ENCODE measurements at places on chromosomes 1 and 21.

DNA sequence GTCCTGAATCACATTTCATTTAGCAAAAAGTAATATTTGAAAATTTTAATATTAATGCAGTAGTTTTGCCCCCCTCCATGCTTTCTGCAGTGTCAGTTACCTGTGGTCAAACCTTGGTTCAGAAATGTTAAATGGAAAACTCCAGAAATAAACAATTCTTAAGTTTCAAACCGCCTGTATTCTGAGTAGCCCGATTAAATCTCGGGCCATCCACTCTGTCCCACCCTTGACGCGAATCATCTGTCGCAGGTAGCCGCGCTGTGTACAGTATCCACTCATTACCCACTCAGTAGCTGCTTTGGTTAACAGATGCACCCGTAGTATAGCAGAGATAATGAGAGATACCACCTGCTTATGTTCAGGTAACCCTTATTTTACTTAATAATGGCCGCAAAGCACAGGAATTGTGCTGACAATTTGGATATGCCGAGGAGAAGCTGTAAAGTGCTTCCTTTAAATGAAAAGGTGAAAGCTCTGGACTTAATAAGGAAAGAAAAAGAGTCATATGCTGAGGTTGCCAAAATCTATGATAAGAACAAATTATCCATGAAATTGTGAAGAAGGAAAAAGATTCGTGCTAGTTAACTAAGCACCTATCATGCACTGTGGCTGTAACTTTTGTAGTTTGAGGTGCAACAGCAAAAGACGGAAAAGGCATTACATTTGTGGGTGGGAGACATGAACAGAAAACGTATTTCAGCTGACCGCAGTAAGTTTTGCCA, 889 bp upstream of the SCYL3 start:
- no peak for DNase-seq

GRCh38 chr1:6208723-6209660, 3.1 kb downstream of the RNF207 start:
- no peak for DNase-seq

DNA sequence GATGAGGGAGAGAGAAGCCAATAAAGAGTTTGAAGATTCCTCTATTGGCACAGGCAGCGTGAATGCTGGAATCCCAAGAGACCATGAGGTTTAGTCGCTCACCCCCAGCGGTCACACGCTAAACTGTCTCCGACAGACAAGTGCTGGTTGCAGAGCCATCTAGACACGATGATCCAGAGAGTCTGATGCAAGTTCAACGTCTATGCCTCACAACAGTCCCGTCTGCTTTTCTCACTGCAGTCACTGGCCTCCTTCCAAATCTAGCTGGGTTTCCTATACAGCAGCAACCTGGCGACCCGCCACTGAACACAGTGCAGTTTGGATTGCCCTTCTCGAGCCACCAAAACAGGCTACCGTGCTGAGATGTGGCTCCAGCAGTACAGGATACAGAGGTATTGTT, 98.6 kb upstream of the KRTAP19-8 start:
- DNase-seq, result peak; percentile 26

DNA sequence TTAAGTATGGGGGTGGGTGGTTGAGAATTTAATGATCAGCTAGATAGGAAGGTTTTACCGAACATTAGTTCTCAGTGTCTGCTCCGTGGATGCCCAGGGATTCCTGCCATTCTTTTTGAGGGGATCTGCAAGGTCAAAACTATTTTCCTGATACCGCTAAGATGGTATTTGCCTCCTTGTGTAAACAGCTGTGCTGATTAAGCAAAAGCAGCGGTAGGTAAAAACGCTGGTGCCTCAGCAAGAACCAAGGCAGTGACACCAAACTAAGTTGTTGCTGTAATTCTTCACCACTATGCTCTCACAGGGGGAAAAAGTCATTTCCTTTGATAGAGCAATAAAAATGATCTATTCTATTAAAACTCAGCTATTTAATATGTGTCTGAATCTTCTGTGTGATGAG, 229.0 kb downstream of the FMN2 start:
- DNase-seq, result no peak

DNA sequence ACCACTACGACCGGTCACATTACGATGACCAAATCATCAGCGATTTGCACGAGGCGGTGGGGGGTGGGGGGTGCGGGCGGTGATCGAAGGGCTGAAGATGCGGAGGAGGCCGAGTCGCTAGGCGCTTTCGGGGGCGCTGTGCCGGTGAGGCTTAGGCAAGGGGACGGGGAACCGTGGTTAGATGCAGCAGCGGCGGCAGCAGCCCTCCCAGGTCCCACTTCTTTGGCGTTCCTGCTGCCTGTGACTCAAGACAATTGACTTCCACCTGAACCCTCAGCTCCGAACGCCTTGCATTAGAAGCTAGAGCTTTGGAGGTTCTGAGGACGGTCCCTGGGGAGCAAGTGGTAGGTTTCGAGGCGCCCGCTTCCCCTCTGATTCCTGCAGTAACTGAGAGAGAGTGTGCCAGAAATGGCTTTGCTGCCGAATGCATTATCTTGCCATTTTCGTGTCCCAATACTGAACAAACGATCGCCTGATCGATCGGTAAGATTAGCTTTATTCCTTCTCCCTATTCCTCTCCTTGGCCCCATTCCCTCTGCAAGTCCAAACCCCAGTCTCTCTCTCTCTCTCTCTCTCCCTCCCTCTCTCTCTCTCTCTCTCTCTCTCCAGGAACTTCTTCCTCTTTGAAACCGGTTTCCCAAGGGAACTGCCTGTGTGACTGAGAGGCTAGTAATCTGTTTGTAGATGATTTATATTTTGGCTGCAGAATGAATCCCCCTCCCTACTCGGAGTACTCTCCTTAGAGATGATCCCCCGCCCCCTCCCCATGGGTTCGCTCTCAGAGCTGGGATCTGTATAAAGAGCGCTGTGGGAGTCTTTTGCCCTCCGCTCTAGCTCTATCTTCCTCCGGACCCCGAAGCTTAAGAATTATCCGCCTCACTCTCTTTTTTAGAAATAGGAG, 735 bp upstream of the BRINP3 start:
- peak; percentile 61 for DNase-seq

- no peak for DNase-seq
Measured at GRCh38 chr1:86156566-86157455, at the start of gene COL24A1. Gene COL24A1 (minus strand): TSS chr1:86156772. CDS start chr1:86156396, 376 bp downstream.

- DNase-seq, result no peak
Measured at GRCh38 chr1:29974316-29974724, 738.0 kb downstream of the PTPRU start.

GRCh38 chr1:156549831-156550230, 22.5 kb downstream of the IQGAP3 start:
- no peak for DNase-seq

DNA sequence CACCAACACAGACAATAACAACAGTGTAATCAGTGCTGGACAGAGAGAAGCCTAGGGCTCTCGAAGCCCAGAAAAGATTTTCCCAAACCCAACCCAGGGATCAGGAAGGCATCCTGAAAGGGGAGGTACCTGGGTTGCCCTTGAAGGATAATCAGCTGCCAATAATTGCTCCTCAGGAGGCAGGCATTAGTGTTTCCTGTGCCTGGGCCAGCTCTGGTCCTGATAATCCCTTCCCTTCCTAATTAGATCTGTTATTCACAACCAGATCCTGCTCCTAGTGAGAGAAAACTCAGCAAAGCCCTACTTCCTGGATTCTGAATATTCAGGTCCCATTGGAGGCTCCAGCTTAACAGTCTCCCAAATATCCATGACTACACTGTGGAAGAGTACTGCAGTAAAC, 117.4 kb downstream of the DMRTA2 start:
- no peak for DNase-seq

GRCh38 chr1:9909234-9910046, 629 bp downstream of the CTNNBIP1 start:
- no peak for DNase-seq

DNA sequence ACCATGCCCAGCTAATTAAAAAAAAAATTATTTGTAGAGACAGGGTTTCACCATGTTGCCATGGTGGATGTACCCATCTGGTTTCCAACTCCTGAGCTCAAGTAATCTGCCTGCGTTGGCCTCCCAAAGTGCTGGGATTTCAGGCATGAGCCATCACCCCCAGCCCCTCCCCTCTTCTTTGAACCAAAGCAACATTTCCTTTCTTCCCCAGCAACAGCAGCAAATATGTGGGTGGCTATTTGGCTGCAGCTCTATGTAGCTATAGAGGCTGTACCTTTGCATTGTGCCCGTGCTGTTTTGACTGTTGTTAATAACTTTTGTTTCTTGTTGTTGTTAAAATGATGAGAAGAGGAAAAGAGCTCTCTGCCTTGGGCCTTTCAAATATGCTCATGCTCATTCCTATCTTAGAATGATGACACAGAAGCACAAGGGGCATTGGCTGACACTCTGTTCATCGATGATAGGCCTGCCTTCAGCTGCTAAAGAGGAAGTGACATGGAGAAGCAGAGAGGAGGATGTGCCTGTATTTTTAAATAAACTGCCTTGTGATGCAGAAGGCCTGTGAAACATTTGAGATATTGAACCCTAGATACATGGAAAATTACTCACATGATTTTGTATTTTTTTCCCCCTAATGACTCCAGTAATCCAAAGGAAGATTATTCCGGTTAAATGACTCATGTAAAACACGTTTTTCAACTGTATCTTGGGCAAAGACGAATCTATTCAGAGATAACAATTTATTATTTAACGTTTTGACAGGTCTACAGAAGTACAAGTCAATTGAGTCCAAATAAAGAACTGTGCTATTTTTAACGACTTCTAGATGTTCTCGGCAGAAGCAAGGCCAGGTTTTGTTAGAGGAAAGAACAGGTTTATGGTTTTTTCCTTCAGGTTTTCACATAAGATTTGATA, 20.5 kb upstream of the XPR1 start:
- no peak for DNase-seq

GRCh38 chr1:150151291-150152181, 1.8 kb downstream of the PLEKHO1 start:
- peak; percentile 23 for DNase-seq

DNA sequence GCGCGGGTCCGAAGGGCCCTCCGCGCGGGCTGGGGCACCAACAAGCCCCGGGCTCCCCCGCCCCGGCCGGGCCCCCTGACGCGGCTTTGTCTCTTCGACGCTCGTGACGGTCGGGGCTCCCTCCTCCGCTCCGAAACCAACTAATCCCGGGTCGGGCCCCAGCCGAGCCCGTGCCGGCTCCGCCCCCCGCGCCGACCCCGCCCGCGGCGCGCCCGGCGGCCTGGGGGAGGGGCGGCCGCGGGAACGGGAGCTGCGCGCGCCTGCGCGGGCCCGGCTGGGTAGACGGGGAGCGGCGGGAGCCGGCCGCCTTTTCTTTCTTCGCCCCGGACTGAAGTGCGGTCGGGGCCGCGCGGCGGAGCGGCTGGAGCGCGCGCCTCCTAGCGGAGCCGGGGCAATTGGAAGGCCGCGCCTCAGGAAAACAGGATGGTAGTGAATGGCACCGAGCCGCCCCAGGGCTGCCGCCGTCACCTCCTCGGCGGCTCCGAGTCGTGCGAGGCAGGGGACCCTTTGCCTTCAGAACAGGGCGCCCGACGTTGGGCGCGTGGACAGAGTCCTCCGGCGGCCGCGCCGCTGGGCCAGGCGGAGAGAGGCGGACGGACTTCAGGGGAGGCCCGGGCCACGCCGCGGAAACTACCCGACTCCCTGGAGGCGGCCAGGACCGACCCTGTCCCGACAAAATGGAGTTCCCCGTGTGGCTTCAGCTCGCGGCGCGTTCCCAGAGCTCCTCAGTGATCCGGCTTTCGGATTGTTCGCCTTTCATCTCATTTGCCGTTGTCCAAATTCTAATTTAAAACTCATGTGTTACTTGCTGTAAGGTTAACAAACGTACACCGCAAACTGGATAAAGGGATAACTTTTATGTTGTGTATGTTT, at the start of gene TP53BP2:
TSS of gene TP53BP2 (minus strand) at position 138 of the 873 bp plus-strand sequence. CDS start 267 bp downstream, outside the sequence.
- DNase-seq, result peak; percentile 98

GRCh38 chr1:8649027-8649426, 168.4 kb downstream of the RERE start:
- DNase-seq, result no peak

DNA sequence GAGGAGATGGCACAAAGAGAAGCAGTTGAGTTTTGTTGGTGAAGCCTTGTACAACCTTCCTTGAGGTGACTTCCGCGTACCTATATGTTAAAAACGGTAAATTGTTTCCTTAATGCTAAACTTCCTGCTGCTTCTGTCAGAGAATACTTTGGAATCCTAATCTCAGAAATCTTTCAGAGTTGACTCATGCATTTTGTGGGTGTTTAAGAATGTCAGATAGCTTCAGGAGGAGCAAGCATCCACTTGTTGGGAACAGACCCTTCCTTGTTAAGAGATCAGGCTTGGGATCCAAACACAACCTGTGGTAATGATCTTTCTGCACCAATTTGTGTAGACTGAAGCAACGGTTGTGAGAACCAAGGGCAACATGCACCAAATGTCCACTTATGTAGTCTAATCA, 29.5 kb downstream of the AK4 start:
- DNase-seq, result no peak

DNA sequence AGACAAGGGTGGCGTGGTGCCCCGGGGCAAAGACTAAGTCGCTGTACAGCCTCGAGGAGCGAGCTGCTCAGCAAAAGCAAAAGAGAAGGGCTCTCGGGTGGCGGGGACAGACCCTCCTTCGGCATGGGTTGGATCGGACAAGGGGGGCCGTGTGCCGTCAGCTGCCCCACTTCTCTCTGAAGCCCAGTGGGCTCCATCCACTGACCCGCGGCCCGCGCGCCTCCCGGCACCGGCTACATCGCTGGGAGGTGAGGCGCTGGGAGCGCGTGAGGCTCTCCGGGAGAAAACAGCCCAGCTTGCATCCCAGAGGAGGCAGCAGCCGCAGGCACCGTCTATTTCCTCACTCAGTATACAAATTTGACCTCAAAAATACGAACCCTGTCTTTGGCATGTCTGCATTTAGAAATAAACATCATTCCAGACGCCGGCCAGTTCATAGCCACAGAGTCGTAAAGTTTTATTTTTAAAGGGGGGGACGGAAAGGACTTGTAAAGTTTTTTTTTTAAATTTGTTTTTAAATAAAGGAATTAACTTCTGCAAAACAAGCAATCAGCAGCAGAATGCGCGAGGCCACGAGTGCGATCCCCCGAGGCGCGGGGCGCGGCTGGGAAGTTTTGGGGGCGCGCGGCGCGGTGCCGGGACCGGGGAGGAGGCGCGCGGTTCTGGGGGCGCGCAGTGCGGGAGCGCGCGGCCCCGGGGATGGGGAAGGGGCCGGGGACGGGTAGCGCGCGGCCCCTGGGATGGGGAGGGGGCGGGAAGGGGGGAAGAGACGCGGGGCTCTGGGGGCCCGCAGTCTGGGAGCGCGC, 689 bp upstream of the GPR137B start:
- peak; percentile 62 for DNase-seq

DNA sequence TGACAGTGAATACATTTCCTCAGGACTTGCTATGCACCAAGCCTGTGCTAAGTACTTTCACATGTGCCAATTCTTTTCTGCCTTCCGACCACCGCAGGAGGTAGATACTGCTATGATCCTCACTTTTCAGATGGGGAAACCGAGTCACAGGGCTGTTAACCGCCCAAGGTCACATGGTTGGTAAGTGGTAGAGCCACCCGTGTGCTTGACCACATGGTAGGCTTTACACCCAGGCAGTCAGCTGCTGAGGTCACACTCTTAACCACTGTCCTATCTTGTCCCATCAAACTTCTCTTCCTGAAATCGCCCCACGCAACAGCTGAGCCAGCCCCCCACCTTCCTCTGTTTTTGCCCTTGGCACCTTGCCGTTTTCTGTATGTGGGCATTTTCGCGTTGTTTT, 31.0 kb upstream of the SDHB start:
- no peak for DNase-seq
